ENCODE measurements at places on chromosomes 2 and 18. TPM values are rescaled to one million over a fixed set of nuclear protein-coding genes. Genes with fewer than 3 reads are reported as not detected.

DNA sequence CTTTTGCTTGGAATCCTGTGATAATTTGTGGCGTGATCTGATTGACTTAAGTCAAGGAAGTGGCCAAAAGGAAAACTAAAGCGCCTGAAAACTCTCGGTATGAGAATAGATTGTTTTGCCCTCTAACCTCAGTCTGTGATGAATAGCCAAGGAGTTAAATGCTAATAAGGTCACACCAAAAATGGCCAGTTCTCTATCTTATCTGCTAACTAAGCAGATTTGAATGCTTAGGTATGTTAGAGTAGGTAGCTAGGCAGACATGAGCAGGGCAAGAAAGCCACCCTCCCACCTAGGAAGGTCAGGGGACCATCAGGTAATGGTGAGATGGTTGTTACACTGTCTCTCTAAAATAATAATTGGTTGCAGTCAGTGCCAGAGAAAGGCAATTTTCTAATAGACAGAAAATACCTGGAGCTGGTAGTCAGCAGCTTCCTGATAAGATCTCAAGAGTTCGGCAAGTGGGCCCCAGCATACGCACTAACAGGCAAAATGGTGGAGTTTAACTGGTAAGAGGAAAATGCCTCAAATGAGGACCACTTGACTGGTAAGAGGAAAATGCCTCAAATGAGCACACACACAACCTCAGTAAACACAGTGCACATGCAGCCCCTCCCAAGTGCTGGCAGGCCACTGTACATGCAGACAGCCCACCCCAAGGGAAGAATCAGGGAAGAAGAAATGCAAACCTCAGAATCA lies 468.4 kb downstream of the MBD2 start:
- no peak for DNase-seq

GRCh38 chr2:12675352-12675795 lies 41.4 kb upstream of the TRIB2 start:
- peak; percentile 51 for DNase-seq

GRCh38 chr2:205612636-205613035 lies 69.7 kb upstream of the NRP2 start:
- no peak for DNase-seq

DNA sequence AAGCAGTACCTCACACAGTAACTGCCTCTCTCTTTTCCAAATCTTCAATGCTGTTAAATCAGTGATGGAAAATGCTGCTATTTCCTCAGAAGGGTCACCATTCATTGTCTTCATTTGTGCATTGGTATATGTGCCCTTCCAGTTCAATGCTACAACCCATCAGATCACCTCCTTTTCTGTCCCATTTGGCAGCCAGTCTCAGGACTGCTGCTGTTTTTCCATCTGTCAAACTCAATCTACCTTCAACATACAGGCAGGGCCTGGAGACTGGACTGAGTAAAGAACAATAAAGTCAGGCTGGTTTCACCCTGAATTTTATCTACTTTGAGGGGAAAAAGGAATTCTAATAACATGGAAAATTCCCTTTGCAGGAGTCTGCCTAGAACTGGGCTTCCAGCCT lies 17.9 kb downstream of the ZNF385B start:
- DNase-seq: no peak

- no peak for DNase-seq
Measured at GRCh38 chr2:106833256-106833655, 52.7 kb downstream of the ST6GAL2 start.

ZNF396 gene
- total RNA-seq: 3.3 TPM

DNA sequence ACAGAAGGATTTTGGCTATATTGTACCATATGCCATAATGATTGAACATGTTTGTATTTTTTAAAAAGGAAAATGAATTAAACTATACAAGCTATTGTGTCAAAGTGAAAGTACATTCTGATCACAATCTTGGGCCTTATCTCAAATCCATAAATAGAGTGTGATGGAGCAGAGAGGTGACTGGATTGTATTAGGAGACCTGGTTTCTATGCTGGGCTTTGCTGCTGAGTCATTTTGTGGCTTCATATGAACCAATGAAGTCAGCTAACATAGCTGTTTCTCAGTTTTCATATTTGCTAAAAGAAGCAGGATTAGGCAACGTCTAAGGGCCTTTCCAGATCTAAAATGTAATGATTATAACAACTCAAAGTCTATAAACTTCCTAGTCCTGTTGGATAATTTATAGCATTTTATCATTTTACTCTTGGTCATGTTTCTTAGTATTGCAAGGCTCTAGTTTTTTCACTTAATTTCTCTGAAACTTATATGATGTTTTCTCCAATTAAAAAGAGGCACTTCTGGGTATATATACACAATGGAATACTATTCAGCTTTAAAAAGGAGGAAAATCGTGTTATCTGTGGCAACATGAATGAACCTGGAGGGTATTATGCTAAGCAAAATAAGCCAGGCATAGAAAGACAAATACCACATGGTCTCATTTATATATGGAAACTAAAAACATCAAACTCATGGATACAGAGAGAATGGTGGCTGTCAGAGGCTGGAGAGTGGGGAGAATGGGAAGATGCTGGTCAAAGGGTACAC lies 112.3 kb downstream of the MEP1B start:
- no peak for DNase-seq

DNA sequence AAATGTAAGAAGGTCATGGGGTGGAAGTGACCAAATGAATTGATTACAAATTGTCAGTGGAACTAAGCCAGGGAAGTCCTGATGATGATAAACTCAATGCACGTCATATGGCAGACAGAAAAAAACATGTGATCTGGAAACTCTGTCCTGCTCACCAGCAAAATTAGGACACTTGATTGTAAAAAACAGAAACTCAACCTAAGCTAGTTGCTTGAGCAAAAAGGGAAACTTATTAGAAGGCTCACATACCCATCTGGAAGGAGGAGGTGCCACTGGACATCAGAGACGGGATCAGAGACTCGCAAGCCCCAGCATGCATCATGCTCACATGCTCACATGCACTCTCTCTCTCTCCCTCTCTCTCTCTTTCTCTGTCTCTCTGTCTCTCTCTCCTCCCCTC lies 96.8 kb downstream of the SP3 start:
- no peak for DNase-seq

DNA sequence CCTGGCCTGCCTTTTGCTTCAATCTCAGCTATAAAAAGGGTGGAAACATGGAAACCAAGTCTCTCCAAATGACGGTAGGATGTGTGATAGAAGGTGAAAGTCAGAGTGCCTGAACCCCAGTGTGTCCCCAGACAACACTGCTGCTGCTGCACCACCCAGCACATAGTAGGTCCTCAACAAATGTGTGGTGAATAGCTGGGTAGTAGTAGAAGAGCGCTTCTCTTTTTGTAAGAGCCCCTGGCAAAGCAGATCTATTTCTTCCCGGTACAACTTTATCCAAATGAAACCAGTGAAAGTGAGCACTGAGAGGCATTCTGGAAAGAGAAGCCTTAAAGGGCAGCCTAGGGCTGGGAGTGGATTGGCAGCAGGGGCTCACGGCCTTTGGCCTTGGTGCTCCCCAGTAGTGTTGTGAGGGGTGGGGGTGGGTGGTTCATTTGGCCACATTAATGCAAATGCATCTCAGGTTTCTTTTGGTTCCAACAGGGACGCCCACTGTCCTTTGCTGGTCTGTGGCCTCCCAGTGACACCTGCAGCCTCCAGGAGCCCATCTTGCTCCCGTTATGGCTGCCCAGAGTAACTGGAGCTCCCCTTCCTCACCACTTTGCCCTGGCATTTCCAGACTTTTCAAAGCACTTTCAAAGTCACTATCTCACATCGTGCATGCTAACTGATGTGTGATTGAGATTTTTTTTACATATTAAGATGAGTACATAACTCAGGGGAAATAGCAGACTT lies 304.3 kb upstream of the EPAS1 start:
- no peak for DNase-seq

DNA sequence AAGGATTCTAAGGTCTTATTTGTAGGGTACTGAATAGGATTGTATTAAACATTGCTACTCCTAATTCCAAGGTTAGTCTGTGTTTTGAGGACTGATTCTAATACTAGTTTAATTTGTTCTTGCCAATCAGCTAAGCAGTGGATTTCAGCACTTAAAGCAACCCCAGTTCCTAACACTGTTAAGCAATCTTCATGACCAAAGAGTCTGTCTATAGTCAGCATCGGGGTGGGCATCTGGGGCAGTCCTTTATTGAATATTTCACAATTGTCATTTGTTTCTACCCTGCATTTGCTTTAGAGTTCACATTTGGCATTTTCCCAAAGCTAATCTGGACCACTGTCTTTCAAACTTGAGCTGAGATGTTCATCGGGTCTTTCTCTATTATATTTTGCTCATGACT lies 248.0 kb upstream of the TANK start:
- DNase-seq: no peak

- DNase-seq: no peak
Measured at GRCh38 chr2:134976074-134976702, 57.6 kb downstream of the CCNT2 start.

MYO7B gene
- 125 TPM for total RNA-seq

GRCh38 chr18:41974796-41975201 lies 19.8 kb downstream of the PIK3C3 start:
- no peak for DNase-seq

GRCh38 chr18:67636597-67637385 lies 120.3 kb upstream of the DSEL start:
- DNase-seq: no peak

GRCh38 chr2:138329162-138329561 lies 172.4 kb upstream of the SPOPL start:
- no peak for DNase-seq

IL18R1 gene
- total RNA-seq: 6.2 TPM

DNA sequence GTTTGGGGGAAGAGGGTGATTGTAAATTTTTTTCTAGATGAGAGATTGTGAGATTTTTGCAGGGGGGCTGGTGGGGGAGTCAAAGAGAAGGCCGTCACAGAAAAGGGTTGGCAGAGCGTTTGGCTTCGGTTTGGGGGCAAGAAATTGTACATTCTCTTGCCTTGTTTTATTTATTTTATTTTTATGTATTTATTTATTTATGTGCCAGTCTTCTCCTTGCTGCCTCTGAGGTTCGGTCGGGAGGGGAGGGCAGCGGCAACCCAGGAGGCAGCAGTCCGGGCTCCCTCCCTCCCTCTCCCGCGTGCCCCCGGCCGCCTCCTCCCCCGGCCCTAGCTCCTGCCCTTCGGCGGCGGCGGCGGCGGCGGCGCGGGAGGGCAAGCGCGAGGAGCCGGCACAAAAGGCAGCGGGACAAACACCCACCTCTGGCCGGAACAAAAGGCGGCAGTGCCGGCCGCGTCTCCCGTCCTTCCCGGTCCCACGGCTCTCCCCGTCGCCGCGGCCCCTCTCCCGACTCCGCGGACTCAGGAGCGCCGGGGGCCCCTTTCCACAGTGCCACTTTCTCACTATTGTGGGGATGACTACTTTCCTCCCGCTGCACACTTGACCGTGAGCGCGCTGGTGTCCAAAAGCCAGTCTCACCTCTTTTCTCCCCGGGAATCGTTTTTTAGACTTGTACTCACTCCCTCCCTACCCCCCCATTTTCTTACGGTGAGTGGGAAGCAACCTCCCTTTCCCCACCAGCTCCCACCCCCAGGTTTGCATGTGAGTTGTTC lies 1.2 kb downstream of the BCL11A start:
- no peak for DNase-seq

KIF1A gene
- 1.6 TPM for total RNA-seq

DNA sequence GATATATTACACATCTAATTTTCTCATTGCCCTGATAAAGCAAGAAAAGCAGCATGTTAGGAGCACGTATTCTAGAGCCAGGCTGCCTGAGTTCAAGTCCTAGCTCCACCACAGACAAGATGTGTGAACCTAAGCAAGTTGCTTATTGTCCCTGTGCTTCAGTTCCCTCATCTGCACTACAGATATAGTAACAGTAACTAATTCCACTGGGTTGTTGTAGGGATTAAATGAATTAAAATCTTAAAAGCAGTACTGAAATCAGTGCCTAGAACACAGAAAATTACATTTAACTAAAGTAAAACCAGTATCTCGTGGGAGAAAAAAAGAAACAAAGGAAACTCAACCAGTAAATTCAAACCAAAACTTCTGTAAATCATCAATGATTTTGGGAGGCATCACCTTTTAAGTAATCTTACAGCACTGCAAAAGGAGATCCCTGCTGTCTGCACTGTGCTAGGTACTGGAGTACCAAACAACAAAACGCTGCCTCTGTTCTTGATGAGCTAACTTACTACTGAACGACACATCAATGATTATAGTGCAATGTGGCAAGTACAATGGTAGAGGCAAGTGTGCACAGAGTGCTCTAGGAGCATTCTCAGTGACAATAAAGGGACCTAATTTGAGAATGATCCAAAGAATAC lies 7.9 kb downstream of the MAP3K2 start:
- DNase-seq: no peak

DNA sequence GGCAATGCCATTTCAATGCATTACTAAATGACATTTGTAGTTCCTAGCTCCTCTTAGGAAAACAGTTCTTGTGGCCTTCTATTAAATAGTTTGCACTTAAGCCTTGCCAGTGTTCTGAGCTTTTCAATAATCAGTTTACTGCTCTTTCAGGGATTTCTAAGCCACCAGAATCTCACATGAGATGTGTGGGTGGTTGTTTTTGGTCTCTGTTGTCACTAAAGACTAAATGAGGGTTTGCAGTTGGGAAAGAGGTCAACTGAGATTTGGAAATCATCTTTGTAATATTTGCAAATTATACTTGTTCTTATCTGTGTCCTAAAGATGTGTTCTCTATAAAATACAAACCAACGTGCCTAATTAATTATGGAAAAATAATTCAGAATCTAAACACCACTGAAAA lies 45.3 kb downstream of the HADHB start:
- no peak for DNase-seq

- DNase-seq: no peak
Measured at GRCh38 chr2:237696461-237696860, 69.1 kb downstream of the LRRFIP1 start.

GRCh38 chr2:128405981-128406613 lies 87.4 kb upstream of the HS6ST1 start:
- no peak for DNase-seq

RAMP1 gene
- 215 TPM for total RNA-seq

- DNase-seq: peak; percentile 8
Measured at GRCh38 chr2:238096311-238097011, 3.7 kb upstream of the ESPNL start.
